ENCODE measurements at places on chromosomes 7 and 10.

DNA sequence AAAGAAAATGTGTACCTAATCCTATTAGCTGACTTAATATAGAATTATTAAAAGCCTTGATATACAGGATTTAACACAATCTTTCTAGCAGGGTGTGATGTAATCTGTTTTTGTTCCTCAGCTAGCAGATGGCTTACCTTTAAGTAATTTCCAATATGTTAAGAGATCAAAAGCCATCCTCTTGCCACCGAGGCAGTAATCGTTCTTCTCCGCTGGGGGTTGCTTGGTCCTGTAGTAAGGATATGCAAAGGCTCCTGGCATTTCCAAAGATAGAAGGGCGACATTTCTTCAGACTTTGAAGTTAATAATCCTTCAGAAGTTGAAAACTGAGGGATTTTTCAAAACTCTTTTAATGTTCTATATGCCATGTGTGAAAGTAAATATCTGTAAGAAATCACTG, 156.4 kb downstream of the FZD1 start:
- DNase-seq = no peak

DNA sequence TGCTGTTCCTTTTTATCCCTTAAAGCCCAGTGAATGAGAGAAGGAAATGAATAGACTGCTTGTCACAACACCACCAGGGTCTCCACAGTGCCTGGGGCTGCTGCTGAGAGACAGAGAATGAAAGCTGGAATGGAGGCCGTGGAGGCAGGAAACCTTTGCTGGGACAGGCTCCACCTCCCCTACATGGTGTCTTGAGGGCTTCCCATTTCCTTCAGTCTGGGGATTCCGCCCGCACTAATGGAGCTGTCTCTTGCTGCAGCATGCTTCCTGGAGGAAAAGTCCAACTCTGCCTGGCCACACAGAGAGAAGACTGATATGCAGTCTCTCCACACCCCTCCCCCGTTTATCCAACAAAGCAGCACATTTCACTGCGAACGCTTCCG, 54.5 kb downstream of the LRRC4 start:
- no peak for DNase-seq

DNA sequence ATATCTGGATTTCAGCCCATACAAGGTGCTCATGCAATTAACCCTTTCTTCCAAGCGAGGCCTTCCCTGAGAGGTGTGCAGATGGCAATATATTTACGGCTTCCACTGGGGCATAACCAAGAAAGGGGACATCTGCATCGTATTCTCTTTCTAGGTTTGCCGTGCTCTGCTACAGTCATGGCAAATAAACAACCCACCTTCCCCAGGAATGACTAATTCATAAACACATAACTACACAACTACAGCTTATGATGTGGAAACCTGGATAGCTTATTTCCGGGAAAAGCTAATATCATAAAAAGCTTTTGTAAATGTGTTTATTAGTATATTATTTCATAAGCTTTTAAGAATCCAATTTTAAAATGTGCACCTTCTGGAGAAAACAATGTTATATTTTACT, 120.0 kb downstream of the CAMK1D start:
- DNase-seq = no peak

DNA sequence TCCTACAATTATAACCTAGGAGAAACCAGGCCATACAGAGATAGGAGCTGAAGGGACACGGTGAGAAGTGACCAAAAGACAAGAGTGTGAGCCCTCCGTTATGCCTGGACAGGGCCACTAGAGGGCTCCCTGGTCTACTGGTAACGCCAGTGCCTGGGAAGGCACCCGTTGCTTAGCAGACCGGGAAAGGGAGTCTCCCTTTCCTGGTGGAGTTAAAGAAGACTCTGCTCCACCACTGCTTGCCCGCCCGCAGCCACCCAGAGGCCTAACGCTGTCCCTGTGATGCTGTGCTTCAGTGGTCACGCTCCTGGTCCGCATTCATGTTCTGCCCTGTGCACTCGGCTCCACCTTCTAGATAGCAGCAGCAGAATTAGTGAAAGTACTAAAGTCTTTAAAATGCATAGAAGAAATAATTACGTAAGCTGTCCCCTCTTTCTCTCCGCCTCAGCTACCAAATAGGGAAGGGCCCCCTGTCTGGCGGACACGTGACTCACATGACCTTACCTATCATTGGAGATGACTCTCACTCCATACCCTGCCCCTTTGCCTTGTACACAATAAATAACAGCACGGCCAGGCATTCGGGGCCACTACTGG, 34.8 kb downstream of the GRID2IP start:
- DNase-seq = peak; percentile 46

DNA sequence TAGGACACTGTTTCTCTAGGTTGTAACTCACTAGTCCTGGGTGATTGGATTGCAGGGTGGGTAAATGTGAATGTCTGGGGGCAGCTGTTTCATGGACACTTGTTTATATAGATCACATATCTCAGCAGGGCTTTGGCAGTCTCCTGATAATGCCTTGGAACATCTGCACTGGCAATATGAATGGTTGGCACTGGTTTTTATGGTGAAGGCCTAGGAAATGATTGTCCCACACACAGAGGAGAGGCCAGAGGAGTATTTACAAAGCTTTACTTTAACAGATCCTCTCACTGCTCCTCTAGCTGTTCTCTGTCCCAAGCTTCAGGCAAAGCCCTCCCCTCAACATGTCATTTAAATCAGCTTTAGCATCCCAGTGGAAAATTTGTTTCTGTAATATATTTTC, 171.3 kb upstream of the STEAP4 start:
- no peak for DNase-seq

- no peak for DNase-seq
Observed at GRCh38 chr10:35895331-35895730, 253.2 kb upstream of the FZD8 start.

GRCh38 chr7:18540396-18540795, 44.8 kb downstream of the HDAC9 start:
- no peak for DNase-seq

GRCh38 chr7:93006480-93007095, 111.2 kb downstream of the SAMD9 start:
- DNase-seq = no peak

GRCh38 chr10:22823109-22823508, 104.7 kb upstream of the ARMC3 start:
- no peak for DNase-seq

GRCh38 chr7:135328053-135328452, 94.4 kb downstream of the STRA8 start:
- no peak for DNase-seq

DNA sequence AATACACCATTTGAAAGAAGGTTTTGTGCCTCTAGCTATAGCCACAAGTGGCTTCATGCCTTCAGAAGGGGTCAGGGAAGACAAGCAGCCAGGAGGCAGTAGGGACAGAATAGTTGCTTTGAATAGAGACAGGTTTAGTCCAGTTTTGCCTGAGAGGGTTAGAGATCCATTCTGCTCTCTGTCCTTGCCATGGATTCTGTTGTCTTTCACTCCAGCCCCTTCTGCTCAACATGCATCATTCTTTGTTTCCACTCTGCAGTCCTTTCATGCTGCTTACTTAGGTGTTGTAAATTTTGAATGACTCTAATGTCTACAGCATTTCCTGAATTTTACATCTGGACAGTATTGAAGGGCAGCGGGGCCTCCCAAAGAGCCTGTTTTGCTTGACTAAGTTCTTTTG, 60.3 kb downstream of the CNTNAP2 start:
- DNase-seq = no peak

DNA sequence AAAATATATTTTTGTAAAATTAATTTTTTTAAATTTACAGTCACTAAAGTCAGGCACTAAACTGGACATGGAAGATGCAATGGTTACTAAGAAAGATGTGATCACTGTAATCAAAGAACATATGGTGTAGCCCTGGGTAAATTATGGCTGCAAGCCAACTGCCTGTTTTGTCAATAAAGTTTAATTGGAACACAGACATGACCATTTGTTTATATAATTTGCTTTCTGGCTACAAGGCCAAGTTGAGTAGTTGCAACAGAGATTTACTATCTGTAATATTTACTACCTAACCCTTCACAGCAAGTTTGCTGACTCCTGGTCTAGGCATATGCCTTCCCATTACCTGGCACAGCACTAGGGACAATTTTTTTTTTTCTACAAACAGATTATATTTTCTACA, 448.9 kb downstream of the ADRA2A start:
- no peak for DNase-seq

DNA sequence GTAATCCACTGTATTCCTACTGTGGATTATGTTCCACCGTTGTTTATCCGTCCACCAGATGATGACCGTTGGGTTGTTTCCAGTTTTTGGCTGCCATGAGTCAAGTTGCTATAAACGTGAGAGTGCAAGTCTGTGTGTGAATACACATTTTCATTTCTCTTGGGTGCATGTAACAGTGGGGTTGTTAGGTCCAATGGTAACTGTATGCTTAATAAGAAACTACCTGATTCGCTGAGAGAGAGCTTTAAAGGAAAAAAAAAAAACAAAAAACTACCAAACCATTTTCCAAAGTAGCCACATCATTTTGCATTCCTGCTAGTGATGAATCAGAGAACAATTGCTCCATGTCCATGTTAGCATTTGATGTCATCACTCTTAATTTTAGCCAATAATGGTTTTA, 15.9 kb downstream of the UBN2 start:
- DNase-seq = no peak

DNA sequence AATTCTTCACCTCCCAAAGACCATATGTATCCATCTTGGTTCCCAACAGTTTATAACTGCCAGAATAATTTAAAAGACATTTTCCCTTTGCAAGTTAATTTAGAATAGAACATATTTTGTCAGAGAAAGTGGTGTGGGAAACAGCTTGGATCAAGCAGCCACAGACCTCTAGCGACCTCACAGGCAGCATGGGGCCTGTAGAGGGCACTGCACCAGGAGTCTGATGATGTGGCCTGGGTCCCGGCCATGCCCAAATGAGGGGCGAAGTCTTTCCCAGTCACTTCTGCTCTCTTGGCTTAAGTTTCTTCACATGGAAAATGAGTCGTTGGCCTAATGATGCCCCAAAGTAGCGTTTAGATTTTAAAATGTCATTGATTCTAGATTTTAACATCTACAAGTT, 243.2 kb downstream of the SDK1 start:
- DNase-seq = no peak

DNA sequence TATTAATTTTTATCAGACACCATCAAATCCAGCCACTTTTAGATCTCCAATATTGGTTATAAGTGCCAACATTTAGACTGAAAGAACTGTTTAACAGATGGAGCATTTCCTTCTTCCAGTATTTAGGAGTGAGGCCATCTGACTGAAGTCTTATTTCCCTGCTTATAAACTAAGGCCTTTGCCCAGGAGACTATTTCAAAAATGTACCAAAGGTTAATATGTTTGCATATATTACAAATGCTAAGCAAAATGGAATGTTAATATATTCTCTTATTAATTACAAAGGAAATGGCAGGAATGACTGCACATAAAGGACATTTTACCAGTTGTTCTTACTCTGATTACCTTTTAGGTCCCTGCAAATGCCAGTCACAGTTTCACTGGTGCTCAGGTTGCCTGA, 238.9 kb upstream of the PLXNA4 start:
- DNase-seq = no peak

DNA sequence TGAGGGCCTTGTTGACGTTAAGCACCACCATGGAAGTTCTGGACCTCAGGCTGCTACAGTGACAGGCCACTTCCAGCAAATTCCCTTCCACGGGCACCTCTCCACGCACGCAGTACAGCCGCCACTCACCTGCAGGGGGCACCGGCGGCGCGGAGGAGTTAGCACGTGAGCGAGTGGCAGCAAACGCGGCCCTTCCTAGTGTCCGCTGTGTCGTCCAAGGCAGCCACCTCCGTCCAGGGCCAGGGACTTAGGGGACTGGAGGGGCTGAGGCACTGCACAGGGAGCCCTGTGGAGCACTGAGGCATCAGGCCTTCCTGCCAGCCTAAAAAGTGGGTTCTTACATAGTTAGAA, 164.4 kb downstream of the SVIL start:
- no peak for DNase-seq

DNA sequence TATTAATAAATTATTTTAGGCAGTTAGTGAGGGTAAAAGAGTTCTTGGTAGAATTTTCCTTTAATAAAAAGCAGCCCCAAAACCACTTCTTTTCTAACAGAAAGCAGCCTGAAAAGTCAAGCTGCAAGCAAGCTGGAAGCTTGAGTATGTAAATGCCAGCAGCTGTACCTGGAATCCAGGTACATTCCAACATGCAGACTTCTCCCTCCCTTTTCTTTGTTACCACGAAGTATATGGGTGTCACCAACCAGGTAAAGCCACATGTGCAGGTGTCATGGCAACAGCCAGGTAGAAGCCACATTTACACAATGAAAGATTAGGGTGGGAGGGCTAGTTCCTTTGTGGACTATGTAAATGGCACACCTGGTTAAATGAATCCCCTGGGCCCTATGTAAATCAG, 114.6 kb downstream of the EPC1 start:
- peak; percentile 57 for DNase-seq

DNA sequence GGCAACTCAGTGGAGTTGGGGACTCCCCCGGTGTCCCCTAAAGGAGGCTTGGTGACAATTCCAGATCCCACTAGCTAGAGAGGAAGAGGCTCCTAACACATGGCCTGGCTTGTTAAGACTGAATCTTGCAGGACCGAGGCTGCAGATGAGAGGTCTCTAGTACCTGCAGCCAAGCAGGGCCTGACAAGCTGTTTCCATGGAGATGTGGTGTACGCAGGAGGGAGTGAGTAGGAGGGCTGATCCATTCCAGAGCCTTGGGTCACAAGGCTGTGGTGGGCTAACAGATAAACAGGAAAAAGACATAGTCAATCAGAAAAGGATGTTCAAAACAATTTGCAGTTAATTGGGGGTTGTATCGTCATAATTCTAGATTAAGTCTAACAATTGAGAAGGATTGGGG, 77.3 kb upstream of the MKLN1 start:
- DNase-seq = peak; percentile 42

DNA sequence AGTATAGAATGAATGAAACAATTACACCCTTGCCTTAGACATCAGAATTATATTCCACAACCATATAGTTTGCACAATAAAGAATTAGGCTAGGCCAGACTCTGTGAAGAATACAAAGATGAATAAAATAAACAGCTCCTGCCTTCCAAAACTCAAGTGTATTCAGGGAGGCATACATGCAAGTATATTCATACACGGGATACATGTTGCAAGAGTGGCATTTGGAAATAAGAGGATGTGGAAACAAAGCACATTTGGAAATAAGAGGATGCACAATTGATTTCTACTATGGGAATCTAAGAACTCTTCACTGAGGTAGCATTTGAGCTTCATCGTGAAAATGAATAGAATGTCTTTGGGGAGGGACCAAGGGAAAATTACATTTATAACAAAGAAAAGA, 27.0 kb upstream of the TMEM26 start:
- DNase-seq = no peak

GRCh38 chr7:41478187-41478586, 224.7 kb downstream of the INHBA start:
- DNase-seq = no peak

- no peak for DNase-seq
Observed at GRCh38 chr10:125778556-125778955, 2.9 kb upstream of the MMP21 start.

DNA sequence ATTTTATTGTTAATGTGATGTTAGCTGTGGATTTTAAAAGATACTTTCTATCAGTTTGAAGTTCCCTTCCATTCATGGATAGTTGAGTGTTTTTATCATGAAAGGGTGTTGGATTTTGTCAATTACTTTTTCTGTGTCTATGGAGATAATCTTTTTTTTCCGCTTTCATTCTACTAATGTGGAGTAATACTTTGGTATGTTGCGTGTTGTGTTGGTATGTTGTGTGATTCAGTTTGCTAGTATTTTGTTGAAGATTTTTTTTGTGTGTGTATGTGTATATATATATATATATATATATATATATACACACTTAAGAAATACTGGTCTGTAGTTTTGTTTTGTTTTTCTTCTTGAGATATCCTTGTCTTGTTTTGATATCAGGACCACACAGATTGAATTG, 100.3 kb downstream of the CCSER2 start:
- DNase-seq = no peak
